ENCODE measurements at places on chromosomes 3 and 15.

DNA sequence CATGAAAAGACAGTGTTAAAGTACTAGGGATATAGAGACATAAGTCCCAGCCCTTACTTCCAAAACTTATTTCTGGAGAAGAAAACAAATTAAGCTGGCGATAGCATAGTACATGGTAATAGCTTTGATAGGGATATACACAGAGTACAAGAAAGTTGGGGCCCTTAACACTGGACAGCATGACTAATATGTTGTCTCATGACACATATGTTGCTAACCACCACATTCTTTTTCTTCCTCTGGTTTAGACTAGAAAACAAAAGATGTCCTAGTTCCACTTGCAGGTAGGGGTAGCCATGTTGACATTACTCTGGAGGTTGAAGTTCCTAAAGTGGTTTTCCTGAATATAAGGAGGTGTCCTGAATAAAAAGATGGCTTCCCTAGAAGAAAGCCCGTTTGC lies 75.3 kb downstream of the RFX7 start:
- no peak for DNase-seq

- no peak for DNase-seq
These were observed 17.2 kb downstream of the ALDH1A2 start for GRCh38 chr15:58048261-58048660.

GRCh38 chr15:89803941-89804800 lies 10.5 kb downstream of the ANPEP start:
- DNase-seq: no peak

GRCh38 chr3:37979541-37980461 lies 10.8 kb upstream of the VILL start:
- no peak for DNase-seq

- DNase-seq: no peak
These were observed 45.3 kb downstream of the BFSP2 start for GRCh38 chr3:133445108-133445507.

DNA sequence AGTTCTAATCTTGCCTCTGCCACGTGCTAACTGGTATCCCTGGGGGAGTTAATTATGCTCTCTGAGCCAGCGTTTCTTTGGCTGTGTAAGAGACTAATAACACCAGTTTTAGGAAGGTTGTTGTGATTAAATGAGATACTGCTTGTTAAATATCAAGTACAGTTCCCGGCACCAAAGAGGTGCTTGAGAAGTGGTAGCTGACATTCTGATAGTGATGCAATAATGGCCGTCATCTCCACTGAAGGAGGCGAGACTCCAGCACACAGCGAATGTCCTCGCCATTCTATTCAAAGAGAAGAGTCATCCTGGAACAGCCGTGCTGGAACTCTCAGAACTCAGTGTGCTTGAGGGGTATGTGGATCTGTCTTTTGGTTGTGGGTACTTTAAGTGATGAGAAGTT lies 9.8 kb upstream of the C3orf70 start:
- DNase-seq: no peak

- no peak for DNase-seq
These were observed 20.9 kb downstream of the TRPM1 start for GRCh38 chr15:31080591-31081014.

DNA sequence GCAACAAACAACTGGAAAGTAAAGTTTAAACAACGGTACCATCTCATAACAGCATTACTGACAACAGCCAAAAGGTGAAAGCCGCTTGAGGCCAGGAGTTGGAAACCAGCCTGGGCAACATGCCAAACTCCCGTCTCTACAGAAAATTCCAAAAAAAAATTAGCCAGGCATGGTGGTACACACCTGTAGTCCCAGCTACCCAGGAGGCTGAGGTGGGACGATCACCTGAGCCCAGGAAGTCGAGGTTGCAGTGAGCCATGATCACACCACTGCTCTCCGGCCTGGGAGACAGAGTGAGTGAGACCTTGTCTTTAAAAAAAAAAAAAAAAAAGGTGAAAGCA lies 4.4 kb downstream of the TNK2 start:
- DNase-seq: no peak

DNA sequence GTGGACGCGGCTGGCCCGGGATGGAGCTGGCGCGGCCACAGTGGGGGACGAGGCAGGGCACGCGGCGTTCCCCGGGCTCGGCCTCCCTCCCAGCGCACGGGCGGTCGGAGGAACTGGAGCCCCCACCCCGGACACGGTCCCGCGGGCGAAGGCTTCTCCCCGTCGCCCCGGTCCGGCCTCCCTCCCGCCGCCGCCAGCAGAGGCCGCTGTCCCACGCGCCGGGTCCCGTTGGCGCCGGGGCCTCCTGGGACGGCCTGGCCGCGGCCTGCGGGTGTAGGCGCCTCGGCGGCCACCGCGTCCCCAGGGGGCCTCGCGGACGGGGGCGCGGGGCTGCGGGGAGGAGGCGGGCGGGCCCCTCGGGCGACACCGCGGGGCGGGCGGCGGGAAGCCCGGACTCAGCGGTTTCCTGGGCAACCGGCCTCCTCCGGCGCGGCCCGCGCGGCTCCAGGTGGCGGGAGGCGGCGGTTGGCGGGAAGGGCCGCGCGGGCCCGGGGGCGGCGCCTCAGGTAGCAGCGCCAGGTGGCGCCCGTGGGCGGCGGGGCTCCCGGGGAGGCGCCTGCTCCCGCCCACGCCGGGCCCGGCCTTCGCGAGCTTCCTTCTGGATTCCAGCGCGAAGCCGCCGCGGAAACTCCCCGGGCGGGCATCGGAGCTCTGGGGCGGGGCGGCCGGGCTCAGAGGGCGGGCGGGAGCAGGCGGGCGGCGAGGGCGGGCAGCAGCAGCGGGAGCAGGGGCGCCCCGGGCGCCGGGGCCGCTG lies 26.7 kb downstream of the MELTF start:
- no peak for DNase-seq

- no peak for DNase-seq
These were observed 25.4 kb upstream of the SPPL2A start for GRCh38 chr15:50790778-50791453.

DNA sequence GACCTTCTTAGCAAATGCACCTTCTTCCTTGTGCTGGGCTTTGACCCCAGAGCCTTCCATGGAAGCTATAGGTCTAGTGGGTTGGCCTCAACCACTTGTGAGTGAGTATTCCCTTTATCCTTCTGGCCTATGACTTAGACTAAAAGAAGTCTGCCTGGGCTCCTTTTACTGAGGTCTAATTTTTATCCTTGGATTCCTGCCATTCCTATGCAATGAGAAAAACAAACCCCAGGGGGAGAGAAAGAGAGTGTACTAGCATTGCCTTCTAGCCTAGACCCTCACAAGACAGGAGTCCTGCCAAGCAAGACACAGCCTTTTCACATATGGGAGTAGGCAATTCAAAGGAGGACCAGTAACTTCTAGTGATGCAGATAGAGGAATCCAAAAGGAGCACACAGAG lies 155.4 kb downstream of the PPM1L start:
- DNase-seq: no peak

DNA sequence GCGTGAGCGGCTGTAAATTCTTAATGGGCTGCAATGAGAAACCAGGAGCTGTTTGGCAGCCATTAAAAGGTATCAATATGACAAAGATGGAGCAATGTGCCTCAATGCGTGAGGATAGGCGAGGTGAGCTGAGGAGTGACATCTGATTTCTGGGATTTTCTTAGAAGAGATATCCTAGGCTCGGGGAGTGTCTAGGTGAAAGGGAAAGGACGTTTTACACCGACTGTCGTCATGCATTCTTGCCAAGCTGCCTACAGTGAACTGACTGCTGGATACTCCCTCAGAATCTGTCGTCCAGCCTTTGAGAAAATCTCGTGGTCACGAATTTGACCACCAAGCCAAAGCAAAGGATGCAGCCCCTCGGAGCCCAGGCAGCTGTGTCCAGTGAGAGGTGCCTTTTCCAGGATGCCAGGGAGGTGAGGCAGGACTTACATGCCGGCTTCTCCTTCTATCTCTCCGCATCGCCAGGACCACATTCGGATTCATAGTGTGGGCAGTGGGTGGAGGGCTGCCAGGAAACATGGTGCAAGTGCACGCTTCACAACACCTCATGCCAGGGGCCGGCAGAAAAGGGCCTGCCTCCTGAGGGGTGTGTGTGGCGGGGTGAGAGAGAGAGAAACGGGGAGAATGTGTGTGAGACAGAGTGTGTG lies 80.3 kb upstream of the ABHD17C start:
- no peak for DNase-seq

DNA sequence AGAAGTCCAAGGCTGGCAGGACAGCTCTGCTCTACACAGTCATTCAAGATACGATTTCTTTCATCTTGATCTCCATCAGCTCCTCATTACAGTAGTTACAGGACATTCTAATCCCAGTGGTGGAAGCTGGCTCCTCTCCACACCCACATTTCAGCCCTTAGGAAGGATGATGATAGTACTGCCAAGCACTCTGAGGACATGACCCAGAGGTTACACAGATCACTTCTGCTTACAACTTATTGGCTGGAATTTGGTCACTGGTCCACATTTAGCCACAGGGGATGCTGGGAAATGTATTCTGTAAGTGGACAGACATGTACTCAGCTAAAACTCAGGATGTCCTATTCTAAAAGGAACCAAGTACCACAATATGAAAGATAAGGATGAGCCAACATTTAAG lies 77.1 kb downstream of the IQCH start:
- no peak for DNase-seq

- peak; percentile 8 for DNase-seq
These were observed 14.9 kb downstream of the LEKR1 start for GRCh38 chr3:156840826-156841689.

DNA sequence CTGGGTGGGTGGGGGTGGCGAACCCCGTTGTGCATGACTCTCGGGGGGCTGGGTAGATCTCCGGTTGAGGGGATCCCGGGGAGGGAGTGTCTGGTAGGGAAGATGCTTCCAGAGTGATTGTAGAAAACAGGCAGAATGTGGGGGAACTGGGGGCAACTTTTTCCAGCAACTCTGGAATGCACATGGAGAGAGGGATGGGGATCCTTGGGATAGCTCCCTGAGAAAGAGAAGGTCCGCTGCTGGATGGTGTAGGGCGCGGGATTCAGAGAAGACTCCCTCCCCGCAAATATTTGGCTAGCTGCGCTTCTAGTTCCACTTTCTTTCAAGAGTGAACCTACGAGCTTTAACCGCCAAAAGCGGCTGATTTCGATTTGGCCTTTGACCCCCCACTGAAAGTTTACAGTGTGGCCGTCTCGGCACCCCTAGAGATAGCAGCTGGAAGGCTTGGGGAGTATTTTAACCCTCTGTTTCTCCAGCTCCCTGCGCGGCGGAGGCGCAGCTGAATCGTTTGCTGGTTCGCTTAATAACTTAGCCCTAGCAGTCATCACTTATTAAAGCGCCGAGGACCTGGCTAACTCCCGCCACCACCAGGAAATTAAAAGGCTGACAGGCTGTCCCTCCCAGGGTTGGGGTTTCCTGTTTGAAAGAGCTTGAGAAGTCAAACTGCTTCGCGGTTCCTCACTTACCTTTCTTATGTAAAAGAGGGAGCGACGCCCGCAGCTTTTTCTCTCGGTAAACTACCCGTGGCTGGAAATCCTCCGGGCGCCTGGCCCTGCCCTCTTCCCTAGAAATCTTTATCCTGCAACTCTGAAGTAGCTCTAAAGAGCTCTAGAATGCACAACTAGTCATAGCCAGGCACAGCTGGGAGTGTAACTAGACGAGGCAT lies 1.2 kb downstream of the PHLDB2 start:
- peak; percentile 62 for DNase-seq

GRCh38 chr15:28128031-28128430 lies 28.9 kb upstream of the OCA2 start:
- no peak for DNase-seq

DNA sequence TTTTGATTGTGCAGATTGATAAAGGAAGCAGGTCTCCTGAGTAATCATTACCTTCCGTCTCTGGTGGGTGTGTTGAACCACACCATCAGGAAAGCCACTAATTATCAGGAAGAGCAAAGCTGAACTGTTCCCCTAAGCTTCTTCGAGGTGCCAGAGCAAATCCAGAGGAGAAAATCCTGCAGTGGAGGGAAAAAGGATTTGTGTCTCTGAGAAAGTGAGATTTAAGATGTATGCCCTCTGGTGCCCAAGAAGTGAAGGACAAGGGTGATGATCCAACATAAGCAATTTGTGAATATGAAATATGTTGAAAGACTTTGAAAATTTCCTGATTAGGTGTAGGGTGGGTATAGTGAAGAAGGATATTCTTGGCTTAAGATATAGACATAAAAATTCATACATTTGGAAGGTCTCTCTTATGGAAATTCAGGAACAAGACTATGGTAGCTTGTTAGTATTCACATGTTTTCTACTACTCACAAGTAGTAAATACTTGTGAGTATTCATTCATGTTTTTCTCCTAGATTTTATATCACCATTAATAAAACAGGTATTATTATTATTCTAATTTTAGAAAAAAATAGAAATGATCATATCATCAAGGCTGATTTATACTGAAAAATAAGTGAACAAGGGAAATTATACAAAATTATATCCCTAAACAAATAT lies 34.8 kb downstream of the COMMD2 start:
- DNase-seq: peak; percentile 1

- DNase-seq: no peak
These were observed 695.4 kb downstream of the FHIT start for GRCh38 chr3:60555686-60556354.

DNA sequence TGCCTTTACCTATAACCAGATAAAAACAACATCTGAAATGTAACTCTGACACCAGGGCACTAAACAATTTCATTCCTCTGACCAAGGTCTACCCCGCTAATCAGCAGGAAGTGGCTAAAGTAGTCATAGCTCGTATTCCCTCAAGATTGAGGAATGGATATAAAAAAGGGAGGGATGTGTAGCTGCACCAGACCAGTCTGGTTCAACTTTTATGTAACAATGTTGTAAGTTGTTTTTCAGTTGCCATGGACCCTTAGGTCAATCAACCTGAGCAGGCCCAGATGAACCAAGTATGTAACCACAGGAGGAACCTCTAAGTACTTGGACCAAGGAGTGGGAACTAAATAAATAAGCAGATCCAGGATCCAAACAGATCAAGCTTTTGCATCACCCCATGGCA lies 28.4 kb upstream of the IFT57 start:
- no peak for DNase-seq

GRCh38 chr15:29593111-29593510 lies 229.2 kb downstream of the TJP1 start:
- no peak for DNase-seq

- no peak for DNase-seq
These were observed 8.5 kb downstream of the EIF4G1 start for GRCh38 chr3:184322731-184323487.

- DNase-seq: no peak
These were observed 26.2 kb upstream of the ARL8B start for GRCh38 chr3:5095886-5096285.

- peak; percentile 22 for DNase-seq
These were observed 182.7 kb downstream of the CNTN6 start for GRCh38 chr3:1275495-1275894.

GRCh38 chr3:57281715-57282114 lies 10.8 kb downstream of the ASB14 start:
- no peak for DNase-seq

GRCh38 chr3:156837115-156837514 lies 11.0 kb downstream of the LEKR1 start:
- no peak for DNase-seq

DNA sequence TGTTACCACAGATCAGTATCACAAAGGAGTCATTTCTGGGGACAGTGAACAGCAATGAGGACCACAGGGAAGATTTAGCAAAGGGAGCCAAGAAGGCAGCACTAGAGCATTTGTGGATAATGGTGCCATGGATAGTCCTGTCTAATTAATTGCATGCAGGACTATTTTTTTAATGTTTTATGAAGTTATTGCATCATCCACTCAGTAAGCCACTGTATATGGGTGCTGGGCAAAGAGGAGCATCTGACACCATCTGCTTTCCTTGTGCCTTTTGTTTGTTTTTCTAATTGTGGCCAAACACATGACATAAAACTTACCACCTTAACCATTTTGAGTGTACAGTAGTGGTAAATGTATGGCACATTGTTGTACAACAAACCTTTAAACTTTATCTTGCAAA lies 301.1 kb upstream of the LRRFIP2 start:
- no peak for DNase-seq

Data from NCI-H748 treated with DMSO at 0.1 percent for 48 hours (cell line).